ENCODE measurements at places on chromosomes 2 and 18.

DNA sequence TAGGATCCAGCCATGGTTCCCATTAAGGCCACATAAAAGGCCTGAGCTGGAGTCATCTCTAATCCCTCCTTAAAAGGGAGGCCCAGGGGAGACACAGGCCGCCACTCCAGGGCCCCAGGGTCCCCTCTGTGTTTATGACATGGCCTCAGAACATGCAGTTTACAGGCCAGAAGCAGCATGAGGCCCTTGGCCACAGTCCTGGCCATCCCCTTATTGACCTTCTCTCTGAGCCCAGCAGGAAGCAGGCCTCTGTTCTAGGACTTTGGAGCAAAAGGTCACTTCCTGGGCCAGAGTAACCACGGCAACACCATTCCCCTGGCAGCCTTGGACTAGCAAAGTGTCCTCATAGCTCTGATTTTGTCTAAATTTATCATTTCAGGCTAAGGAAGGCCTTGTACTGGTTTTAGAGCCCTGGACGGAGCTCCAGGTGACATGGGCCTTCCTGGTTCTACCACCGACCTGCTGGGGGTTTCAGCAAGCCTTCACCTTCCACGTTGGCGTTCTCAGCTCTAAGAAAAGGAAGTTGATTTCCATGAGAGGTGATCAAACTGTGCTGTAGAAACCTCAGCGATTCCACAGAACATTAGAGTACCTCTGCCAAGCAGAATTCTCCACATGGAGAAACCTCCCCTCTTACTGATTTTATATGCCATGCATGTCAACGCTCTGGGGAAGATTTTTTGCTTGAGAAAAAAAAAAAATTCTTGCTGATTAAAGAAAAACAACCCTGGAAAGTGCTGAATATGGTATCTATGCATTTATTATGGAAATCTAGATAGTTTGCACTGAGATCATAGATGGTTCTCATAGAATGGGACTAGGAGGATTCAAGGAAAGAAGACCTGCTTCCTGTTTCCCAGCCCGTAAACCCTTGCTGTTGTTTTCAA lies 53.7 kb downstream of the HS1BP3 start:
- DNase-seq, result no peak

DNA sequence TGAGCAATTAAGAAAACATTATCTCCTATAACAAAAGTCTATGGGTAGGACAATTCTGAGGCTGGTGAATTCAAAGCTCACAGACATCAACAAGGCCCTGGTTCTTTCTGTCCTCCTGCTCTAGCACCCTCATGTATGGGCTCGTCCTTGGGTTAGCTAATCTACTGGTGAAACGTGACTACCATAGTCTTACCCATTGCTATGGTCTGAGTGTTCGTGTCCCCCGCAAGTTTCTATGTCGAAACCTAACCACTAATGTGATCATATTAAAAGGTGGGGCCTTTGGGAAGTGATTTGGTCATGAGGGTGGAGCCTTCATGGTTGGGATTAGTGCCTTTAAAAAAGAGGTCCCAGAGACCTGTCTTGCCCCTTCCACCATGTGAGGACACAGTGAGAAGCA lies 564.7 kb downstream of the TNS1 start:
- no peak for DNase-seq

DNA sequence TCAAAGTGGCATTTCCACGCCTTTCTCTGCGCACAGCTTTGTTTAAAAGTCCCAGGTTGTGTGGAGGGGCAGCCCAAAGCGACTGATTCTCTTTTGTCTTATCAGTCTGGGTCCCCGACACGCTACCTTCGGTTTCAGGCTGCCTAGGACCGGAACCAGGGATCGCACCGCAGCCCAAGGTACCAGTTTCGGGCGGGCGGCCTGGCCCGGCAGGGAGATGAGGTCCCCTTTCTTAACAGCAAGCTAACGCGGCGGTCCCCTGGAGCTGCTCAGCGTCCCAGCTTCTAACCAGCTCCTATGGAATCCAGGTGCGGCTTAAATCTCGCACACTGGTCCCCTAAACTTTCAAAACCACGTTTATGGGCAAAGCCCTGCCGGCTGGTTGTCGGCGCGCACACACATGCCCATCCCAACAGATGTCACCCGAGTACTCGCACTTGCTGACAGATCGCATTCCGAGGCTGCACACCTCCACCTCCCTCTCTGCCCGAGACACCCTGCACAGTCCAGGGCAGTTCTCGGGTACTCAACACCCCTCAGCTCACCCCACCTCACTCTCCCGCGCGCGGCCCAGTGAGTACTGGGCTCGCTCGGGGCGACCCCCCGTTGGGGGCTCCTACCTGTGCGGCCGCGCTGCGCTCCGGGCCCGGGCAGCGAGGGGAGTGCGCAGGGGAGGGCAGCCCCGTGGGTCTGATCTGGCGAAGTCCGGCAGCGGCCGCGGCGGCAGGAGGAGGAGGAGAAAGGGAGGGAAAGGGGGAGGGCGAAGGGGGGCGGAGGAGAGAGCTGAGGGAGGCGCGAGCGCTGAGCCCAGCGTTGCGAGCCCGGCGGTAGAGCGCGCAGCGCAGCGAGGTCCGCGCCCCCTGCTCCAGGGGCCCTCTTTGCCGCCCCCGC lies at the start of gene EFEMP1:
TSS of gene EFEMP1 (minus strand) at position 692 of the 891 bp plus-strand sequence. CDS start 1,342 bp downstream, outside the sequence.
- no peak for DNase-seq

DNA sequence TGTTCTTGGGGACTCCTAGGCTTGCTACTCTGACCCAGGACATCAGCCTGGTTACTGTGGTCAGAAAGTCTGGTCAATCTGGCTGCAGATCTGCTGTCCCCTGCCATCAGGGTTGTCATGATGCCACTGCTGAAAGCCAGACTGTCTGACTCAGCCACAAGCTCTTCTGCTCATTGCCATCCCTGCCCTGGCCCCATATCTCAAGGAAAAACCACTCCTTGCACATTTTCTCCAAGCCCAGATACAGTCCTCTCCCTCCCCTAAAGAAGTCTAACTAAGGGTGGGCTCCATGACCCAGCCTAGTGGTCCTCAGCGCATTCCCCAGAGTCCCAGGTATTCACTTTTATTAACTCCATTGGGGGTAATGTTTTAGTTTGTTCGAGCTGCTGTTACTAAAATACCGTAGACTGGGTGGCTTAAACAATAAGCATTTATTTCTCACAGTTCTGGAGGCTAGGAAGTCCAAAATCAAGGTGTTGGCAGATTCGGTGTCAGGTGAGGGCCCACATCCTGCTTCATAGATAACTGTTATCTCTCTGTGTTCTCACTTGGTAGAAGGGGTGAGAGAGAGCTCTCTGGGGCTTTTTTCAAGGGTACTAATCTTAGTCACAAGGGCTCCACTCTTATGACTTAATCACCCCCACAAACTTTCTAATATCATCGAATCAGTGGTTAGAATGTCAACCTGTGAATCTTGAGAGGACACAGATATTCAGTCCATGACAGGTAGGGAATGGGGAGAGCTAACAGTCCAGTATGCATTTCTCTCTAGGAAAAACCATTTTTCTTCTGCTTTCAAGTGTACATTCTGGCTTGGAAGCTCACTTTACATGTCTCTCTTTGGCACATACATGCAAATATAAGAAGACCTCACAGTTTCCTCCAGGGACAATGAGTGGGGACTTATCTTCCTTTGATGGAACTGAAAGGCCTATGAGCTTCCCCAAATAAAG lies 94.8 kb upstream of the CXCR4 start:
- DNase-seq, result no peak

DNA sequence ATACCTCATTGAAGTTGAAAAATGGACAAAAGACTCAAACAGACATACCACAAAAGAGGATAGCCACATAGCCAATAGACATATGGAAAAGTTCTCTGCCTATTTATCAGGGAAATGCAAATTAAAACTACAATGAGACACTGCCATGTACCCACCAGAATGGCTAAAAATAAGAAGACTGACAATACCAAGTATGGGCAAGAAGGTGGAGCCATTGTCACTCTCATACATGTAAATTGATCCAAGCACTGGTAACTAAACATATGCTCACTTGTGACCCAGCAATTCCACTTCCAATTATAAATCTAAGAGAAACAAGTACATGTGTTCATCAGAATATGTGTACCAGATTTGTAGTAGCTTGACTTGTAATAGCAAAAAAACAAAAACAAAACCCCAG lies 4.6 kb downstream of the LOXHD1 start:
- DNase-seq, result no peak

DNA sequence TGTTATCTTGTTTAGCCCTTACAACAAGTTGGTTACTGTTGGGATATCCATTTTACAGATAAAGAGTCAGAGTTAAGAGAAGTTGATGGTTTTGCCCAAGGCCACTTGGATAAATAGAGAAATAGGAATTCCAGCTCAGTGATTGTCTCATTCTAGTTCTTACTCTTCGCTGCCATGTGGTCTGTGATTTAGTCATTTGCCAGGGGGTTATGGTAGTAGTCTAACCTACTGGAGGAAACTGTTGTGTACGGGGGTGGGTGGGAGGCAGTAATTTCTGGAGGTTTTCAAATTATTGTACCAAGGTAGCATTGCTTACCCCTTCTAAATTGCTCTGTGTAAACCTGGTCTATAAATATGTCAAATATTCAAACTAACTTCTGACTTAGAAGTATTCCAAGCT lies 110.4 kb downstream of the MAP2 start:
- no peak for DNase-seq

DNA sequence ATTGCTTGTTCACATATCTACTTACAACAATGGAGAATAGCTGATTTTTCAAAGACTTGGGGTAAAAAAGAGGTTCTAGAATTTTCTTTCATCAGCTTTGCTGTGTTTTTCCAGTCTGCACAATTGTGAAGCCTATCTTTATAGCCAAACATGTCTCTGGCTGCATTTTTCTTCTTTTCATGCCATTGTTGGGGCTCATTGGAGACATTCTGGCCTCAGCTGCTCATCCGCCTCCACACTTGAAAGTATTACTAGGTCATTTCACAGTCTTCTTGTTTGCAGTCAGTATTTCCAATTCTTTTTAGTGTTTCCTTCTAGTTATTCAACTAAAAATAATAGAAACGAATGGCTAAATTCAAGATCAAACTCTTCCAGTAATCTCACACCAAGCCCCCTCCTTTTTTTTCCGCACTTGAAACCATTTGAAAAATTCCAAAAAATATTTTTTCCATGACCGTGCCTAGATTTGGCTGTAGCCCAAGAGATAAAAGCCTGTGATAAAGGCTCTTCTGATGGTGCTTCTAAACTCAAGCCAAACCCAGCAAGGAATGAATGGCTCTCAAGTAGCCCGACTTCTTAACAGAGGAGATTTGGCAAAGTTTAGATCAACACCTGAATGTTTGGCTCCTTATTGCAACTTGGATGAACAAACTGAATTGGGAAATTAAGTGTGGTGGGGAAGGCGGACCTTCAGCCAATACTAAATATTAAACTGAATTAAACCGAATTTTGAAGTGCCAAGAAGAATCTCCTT lies 103.4 kb downstream of the NRP2 start:
- no peak for DNase-seq

- no peak for DNase-seq
Observed at GRCh38 chr2:70978341-70979179, at the start of gene ANKRD53. TSS of gene ANKRD53 (plus strand) at chr2:70978630. CDS start at chr2:70978646, 16 bp downstream.

- no peak for DNase-seq
Observed at GRCh38 chr2:24579053-24579803, 88.2 kb downstream of the NCOA1 start.

- no peak for DNase-seq
Observed at GRCh38 chr2:181886192-181886591, 5.3 kb upstream of the ITPRID2 start.

DNA sequence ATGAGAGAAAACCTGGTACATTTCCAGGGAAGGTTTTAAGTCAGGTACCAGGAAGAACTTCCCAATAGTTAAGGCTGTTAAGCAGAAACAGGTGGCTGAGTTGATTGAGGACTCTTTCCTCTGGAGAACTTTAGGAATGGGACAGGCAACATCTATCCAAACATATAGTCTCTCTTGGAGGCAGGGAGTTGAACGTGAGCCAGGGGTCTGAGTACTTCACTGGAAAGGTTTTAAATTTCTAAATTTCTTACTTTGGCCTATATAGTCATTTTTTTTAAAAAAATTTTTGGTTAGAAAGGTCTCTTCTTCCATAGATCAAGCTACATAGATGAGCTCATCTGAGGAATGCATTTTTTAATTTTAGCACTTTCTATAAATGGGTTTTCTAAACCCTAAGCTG lies 261.4 kb upstream of the TCF4 start:
- no peak for DNase-seq

GRCh38 chr2:231745303-231746038 lies 35.6 kb downstream of the PDE6D start:
- no peak for DNase-seq

- DNase-seq, result no peak
Observed at GRCh38 chr2:30786923-30787685, 20.1 kb downstream of the CAPN13 start.

DNA sequence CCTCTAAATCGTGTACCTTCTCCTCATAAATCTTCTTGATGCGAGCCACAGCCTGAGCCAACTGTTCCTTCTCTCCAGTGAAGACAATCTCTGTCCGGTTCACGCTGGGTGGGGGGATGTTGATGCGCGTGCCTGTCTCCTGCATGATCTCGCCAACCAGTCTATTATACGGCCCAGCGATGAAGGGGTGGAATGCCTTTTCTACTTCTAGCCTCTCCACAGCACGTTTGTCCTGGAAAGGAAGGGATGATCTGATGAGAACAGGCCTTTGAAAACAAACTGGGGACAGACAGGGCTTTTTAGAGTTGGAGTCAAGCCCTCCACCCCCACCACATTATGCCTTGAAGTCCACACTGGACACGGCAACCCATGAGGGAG lies 59.3 kb downstream of the HDLBP start:
- DNase-seq, result no peak

DNA sequence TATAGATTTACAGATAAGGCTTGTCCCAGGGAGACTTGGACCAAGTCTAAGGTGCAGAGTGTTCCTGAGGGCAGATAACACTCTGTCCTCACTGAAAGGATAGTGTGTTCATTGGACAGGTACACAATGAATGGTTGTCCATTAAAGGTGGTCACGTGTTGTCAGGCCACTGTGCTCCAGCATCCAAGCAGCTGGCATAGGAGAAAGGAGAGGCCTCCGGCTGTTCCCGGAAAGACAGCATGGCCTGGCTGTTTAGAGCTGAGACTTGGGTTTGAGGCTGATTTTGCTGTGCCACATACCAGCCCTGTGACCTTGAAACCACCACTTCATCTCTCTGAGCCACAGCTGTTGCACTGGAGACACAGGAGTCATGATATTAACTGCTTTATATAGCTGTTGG lies 19.6 kb upstream of the SULT1C3 start:
- no peak for DNase-seq

- no peak for DNase-seq
Observed at GRCh38 chr2:39875182-39875913, 96.3 kb upstream of the THUMPD2 start.

DNA sequence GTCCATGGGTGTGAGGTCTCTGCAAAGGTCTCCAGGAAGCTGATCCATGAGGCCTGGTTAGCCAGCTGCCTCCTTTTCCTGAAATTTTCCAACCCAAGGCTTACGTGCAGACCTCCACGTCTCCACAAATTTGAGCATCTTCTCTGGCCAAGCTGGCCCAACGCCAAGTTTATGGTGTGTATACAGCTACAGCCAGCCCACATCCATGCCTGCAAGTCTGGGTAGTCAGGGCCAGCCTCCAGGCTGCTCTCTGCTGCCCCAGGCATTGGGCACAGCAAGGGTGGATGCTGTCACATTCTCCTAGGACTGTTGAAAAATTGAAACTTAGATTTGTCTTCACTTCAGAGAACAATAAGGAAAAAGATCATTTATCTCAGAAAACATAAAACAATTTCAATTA lies 525.5 kb upstream of the CHAC2 start:
- DNase-seq, result no peak

GRCh38 chr2:110837446-110838409 lies 105.4 kb downstream of the ACOXL start:
- DNase-seq, result no peak
